ENCODE measurements at places on chromosomes 3 and 15.

GRCh38 chr15:39200586-39200985 is 380.3 kb upstream of the THBS1 start:
- DNase-seq: no peak

DNA sequence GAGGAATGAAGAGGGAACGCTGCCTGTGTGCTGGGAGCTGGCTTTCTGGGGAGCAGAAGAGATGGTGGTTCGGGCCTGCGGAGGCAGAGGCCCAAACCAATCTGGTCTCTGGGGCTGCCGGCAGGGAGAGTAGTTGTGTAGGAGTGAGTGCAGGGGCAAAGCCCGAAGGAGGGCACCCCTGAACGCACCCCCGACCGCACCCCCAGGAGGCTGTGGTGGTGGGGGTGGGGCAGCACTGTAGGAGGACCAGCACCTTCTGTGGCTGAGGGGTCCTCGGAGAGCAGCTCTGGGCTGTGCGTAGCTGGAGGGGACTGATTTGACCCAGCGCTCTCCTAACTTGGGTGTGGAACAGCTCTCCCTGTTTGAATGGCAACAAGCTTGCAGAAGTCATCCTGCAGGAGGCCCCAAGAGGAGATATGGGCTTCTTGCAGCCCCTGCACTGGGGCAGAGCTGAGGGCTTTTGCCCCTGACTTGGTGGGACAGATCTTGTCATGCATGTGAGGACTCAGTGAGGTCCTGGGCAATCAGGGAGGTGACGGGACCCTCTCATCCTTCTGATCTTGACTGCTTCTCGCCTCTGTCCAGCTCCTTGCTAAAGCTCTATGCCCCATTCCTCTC is 26.1 kb downstream of the C15orf39 start:
- DNase-seq: no peak

GRCh38 chr3:143436231-143436930 is 316.8 kb downstream of the CHST2 start:
- no peak for DNase-seq

DNA sequence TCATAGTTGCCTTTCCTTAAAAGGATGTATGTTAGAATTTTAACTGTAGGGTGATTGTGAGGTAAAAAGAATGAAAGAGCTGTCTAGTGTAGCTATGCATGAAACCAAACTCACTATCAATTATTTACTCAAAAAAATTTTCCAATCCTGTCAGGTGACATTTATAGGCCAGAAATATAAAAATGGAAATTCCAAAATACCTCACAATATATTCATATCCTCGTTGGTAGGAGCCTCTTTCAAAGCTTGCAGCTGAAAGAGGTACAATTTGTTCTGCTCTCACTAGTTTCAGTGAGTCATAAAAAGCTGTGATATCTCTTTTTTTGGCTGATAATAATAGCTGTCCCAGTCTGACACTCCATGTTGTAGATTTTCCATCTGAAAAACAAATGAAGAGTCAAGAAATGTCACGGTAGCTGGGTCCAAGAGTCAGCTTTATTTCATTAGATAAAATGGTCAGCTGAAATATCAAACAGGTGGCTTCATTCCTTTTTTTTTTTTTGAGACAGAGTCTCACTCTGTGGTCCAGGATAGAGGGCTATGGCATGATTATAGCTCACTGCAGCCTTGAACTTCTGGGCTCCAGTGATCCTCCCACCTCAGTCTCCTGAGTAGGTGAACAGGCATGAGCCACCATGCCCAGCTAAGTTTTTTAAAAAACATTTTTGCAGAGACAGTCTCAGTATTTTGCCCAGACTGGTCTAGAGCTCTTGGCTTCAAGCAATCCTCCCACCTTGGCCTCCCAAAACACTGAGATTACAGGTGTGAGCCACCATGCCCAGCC is 50.8 kb upstream of the XRN1 start:
- peak; percentile 43 for DNase-seq

DNA sequence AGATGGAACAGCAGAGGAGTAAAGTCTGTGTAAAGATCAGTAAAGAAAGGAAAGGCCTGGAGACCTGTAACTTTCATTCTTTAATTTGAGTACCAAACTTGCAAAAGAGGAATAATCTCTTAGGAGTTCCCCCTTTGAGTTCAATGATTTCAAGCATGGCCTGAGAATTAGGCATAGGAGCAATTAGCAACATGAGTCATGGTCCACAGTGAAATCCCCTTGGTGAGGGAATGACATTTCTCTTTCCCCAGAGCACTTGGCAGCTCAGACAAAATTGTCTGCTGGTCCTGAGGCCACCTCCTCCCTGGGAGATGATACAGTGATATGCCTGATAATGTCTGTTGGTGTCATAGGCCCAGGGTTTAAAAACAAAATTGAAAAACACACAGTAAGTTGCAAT is 81.4 kb upstream of the CRBN start:
- DNase-seq: no peak
